ENCODE measurements at places on chromosomes 12 and 14.

DNA sequence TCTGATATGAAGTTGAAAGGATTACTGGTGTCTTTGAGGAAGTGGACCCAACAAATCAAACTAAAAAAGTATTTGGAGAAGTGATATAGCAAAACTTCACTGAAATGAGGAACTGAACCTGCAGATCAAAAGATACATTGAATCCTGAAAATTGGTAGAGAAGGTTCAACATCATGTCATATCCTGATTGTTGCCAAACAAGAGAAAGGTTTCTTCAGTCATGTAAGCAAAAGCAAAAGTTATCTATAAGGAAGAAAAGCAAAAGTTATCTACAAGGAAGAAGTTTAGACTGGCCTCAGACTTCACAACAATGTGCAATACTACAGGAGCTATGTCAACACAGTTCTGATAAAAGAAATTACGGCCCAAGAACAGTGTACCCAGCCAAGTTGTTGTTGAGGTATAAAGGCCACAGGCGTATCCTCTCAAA is 142.7 kb downstream of the RAD51B start:
- no peak for DNase-seq

GRCh38 chr14:75018694-75019093 is 16.0 kb downstream of the EIF2B2 start:
- DNase-seq, result no peak

DNA sequence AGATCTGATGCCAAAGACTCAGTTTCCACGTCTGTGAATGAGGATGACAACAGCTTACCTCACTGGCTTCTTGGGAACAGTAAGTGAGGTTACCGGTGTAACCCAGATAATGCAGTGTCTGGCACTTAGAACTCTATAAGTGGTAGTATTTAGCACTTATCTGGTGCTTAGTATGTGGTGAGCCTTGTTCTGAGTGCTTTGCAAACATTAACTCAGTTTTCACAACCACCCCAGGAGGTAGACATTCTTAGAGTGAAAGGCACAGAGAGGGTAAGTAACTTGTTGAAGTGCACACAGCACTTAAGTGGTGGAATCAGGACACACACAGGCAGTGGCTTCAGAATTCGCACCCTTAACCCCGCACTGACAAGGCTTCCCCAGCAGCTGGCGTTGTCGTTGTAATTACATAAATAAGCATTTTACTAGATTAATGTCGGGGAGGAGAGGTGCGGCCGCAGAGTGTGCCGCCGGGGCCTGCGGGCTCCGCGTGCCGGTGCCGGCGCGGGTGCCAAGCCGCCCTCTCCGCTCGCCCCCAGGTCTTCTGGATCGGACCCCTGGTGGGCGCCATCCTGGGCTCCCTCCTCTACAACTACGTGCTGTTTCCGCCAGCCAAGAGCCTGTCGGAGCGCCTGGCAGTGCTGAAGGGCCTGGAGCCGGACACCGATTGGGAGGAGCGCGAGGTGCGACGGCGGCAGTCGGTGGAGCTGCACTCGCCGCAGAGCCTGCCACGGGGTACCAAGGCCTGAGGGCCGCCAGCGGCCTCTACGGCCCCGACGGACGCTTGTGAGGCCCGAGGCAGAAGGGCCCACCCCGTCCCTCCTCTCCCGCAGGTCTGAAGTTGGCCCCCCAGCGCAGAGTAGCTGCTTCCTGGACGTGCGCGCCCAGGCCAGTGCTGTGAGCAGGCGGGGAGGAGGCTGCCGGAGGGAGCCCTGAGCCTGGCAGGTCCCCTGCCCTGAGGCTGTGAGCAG is 4.6 kb downstream of the AQP2 start:
- DNase-seq, result no peak

DNA sequence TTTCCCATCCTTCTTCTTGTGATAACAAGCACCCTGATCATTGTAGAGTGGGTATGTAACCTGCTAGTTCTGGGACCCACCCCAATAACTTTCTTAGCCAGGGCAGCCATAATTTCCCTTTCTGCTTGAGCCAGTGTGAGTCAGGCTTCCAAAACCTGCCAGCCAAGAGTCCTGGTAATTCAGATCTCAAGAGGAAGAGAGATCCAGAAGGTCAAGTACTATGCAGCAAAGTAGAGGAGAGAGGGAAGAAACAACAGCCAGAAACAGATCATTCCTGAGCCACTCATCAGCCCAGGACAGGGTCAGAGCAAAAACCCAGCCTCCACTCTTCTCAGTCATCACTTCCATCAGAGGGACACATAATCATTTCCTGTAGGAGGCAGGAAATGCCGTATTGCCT is 182.0 kb downstream of the DICER1 start:
- no peak for DNase-seq

DNA sequence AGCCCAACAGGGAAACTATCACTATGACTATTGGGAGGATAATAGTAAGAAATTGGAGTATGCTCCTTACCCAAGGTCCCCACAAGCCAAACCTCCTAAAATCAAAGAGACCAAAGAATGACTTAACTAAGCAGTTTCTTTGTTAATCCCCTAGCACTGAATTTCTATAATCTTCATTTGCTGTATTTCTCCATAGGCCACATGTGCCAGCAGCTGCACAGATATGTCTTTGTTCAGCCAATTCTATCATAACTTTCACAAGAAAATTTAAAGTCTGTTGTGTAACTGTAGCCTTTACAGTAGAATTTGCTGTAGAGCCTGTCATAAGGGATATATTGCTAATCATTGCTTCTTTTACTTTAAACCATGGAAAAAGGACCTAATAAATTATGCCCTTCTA is 104.0 kb downstream of the RIN3 start:
- DNase-seq, result peak; percentile 38
